M059J (cell line): ENCODE measurements at places on chromosomes 3 and 15. TPM values are rescaled to one million over a fixed set of nuclear protein-coding genes. Genes with fewer than 3 reads are reported as not detected.

DNA sequence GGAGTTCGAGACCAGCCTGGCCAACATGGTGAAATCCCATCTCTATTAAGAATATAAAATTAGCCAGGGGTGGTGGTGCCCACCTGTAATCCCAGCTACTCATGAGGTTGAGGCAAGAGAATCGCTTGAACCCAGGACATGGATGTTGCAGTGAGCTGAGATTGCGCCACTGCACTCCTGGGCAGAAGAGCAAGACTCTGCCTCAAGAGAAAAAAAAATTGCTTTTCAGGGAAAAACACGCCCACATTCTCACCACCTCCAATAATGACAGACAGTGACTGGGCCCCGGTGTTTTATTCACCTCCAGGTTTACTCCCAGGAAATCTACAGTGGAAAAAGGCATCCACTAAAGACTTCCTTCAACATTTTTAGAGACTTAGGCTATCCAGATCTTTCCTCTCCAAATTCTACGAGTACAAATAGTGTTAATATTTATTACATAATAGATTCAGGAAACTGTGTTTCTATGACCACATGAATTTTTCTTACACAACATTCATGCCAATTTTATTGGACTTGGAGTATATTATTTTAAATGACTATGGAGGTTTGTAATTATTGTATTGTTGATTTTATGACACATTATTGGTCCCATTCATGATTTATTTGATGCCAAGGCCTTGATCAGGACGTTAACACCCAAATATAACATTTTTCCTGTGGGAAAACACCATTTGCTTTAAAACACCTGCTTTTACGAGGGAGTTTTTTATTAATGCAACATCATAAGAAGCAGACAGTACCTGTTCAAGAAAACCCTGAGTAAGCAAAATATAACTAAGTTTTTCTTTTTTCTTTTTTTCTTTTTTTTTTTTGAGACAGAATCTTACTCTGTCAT is 26.6 kb downstream of the IGF2BP2 start:
- no peak for DNase-seq

- no peak for DNase-seq
Measured at GRCh38 chr3:100149130-100149529, 34.8 kb upstream of the FILIP1L start.

DNA sequence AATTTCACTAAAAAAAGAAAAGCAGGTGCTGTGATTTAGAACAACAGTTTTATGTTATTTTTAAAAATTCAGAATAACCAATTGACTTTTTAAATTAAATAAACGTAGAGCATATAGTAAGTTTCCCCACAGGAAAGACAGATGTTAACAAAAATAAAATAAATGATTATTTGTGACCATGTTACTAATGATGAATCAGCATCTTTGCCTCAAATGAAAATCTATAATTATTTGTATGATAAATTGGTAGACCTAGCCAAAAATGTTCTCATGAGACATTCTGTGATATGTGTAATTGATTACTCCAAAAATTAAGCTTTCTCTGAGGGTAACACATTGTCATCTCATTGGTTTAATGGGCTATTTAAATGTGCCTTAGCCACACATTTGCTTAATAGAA is 948.0 kb downstream of the NAALADL2 start:
- no peak for DNase-seq

GRCh38 chr15:75123395-75123794 is 78.3 kb upstream of the C15orf39 start:
- peak; percentile 97 for DNase-seq

DNA sequence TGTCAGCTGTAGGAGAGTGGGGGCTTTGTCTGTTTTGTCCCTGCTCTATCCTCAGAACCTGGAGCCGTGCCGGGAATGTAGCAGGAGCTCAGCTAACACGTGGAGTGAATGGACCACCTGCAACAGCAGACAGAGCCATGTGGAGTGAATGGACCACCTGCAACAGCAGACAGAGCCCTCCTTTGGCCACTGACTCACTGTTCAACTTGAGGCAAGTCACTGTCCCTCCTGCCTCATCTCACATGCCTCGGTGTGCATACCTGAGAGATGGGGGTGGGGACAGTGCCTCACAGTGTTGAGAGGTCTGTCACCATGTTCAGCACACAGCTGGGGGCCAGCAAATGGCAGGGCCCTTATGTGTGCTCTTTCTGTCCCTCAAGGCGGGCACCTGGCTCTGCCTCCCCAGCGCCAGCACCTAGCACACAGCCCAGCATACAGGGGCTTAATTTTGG is 27.9 kb downstream of the FEM1B start:
- DNase-seq, result no peak

- no peak for DNase-seq
Measured at GRCh38 chr15:67835297-67836133, 4.3 kb downstream of the RNU6-1 start.

DNA sequence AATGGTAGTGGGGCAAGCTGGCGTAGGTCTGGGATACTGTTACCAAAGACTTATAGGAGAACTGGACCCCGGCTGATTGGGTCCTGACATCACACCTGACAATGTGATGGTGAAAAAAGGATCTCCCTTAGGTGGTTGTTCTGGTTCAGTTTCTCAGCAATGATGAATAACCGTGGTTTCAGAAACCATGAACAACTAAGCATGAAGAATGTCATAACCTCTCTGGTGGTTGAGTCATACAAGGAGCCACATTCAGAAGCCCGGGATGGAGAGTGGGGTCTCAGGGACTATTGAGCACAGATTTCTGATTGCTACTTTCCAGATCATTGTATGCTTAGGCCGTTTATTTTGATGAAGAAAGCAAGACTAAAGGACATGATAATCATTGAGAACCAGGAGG is 17.4 kb downstream of the GPR160 start:
- DNase-seq, result peak; percentile 71

- DNase-seq, result peak; percentile 6
Measured at GRCh38 chr3:190855151-190855550, 7.3 kb downstream of the GMNC start.

DNA sequence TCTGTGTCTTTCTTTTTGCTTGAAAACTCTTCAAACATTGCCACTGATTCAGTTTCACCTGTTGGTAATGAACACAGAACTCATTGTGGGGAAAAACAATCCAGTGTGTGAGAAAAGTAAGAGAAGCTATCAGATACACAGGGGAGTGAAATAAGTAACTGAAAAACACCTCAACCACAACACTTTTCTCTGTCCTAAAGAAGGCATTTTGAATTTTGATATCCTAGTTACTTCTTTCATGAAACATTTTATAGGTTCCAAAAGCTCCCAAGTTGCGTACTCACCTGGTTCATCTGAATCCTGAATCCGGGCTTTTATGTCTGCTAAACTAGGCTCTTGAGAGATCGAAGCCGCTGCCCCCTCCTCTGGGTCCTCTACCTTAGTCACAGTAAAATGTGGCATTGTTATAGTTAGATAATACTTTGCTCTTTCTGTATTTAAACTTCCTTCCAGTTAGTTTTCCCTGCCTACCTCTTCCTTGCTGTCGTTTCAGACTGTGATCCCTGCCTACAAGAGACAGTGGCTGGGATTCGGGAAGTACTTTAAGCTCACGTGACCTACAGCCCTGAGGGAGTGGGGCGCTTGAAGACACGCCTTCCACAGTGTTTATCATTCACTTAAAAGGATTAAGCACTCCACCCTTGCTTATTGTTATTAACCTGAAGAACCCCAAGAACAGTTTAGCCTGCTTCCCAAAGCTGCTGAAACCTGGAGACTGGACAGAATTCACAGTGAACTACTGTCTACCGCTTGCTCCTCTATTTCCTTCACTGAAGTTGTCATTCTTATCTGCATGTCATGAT is 19.1 kb downstream of the SLC12A6 start:
- DNase-seq, result peak; percentile 9

GRCh38 chr15:24957691-24958090 is 2.9 kb downstream of the SNRPN start:
- no peak for DNase-seq

GRCh38 chr3:108024146-108024850 is 66.5 kb downstream of the CD47 start:
- peak; percentile 72 for DNase-seq

THRB gene
- total RNA-seq, result 1.3 and 2.0 TPM in 2 replicates

HOMER2 gene
- 5.5 and 7.6 TPM in 2 replicates for total RNA-seq
